ENCODE measurements at places on chromosomes 2 and 18.
A peak's percentile ranks its signal among the peaks of the same experiment; 100 is the strongest.

- no peak for DNase-seq
Measured at GRCh38 chr2:185919155-185919554, 180.6 kb downstream of the FSIP2 start.

GRCh38 chr2:198004921-198005829 is 200.8 kb downstream of the PLCL1 start:
- DNase-seq: no peak

DNA sequence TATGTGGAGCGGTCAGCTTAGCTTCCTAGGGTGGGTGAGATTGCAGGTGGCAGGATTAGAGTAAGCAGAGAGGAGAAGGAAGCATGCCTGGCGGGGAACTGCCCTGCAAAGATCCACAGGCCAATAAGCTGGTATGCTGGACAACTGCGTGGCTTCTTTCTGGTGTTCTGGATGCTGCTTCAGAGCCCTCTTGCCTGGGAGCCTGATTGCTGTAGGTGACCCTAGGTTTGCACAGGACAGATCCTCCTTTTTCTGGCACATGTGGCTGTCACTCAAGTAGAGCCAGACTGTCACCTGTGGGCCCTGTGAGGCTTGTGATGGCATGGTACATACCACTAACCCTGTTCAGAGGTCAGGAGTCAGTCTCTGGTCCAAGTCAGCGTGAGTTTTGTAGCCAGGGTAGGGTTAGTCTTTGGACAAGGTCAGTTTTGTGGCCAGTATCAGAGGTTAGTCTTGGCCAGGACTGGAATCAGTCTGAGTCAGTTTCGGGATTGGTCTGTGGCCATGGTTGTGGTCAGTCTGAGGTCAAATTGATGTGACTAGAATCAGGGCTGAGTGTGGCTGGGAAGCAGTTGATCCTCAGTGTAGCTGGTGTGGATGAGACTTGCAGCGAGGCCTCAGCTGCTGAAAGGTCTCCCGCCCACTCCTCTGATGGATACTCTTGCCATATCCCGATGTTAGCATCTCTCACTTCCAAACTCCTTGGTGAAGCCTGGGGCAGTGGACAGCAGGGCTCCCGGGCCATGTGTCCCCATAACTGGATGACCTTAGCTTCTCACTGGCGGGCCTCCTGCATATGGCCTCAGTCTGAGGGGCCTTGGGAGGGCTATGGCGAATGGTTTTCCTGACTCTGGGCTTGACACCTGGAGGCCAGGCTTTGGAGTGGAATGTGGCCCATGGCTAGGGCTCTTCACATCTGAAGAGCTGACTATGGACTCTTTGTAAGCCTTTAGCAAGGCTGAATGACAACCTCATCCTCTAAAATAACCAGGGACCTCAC is 260.5 kb downstream of the DYSF start:
- DNase-seq: no peak

- DNase-seq: no peak
Measured at GRCh38 chr2:217938036-217938435, 64.8 kb downstream of the TNS1 start.

DNA sequence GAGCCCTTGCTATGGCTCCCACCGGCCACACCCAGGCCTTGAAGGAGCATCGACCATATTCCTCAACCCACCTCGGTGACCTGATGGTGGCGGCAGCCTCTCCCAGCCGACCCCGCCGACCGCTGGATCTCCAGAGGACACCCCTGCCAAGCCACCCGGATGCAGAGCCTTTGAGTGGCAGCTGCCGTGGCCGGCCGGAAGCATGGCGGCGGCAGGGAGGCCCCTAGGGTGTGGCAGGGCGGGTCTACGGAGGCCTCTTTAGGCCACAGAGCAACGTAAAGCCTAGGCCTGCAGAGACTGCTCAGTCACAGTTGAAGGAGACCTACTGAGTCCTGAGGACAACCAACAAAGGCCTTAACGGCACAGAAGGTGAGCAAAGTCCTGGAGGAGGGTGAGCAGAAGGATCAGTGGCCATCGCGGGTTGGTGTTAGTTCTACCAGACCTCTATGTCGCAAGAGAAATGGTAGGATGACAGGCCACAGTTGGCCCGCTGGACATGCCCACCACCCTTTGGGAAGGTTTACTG is 50.4 kb upstream of the TMEM247 start:
- DNase-seq: no peak

DNA sequence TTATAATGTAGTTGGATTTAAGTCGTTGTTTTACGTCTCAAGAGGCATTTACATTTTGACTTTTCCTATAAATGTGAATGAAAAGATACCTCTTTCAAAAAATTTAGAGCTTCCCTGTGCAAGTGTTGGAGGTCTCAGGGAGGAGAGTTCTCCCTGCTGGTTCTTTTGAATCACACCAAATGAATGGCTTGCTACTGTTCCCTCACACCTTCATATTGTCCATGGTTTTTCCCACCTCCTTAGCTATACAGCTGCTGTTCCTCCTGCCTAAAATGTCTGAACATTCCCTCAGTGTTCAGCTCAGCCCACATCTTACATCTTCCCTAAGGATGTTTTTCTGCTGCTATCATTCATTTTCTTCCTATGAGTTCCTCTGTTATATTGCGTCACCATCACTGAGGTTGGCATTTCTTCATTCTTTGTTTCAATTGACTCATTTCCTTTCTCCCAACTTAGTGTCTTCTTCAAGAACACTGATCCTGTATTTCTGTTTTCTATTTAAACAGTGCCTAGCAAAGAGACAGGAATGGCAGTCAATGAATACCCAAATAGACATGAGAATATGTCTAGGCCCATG is 46.0 kb downstream of the COX7A2L start:
- peak; percentile 79 for DNase-seq

- peak; percentile 53 for DNase-seq
Measured at GRCh38 chr18:48663931-48664847, 125.4 kb downstream of the CTIF start.

DNA sequence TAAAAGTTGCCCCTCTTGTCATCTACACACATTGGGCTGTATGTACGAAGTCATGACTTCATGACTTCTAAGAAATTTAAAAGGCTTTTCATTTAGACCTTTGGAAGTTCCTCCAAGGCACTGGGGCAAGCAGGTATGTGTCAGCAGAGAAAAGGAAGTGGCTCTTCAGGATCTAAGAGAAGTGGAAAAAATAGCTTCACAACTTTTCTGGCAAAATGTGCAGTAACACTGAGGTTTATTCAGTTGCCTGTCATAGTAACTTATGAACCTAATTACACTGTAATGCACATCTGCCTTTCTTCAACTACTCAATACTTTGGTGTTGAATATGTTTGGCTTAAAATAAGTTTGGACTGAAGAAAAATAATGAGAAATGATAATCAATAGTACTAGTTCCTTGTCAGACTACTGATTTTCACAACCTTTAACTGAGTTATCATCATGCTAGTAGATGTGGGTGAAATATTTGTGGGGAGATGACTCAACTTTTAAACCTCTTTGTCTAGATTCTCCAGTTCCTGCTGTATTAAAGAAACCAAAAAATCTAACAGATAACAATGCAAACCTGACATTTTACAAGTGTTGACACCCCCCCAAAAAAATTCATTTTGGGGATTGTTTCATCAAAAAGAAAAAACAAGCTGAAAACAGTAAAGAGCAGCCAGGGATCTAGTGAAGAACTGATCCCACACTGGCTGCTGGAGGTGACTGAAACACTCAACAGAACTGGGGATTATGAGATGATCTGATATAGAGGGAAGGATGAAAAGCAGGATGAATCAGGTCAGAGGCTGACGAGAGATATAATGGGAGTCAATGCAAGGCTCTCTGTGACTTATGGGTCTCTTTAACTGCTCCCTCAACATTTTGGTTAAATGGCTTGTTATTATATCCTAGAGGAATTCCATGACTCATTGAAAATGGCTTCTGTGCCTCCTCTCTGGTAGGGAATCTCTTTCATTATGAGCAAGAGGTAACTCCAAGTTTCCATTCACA is 84.6 kb downstream of the COLEC12 start:
- no peak for DNase-seq

DNA sequence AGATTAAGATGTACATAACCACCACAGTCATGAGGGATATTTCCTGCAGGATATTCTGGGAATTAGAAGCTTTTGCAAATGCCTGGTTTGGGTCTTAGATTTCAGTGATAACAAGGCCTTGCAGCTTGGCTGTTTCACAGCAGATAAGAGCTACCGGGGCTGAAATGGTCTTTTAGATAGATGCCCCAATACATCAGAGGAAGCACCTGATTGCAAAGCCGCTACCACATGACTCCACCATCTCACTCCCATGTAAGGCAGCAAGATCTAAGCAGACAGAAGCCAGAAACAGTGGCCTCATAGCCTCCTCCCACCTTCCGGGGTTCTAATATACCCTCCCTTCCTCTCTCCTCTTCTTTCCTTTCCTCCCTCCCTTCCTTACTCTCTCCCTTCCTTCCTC is 31.1 kb upstream of the EPG5 start:
- no peak for DNase-seq

DNA sequence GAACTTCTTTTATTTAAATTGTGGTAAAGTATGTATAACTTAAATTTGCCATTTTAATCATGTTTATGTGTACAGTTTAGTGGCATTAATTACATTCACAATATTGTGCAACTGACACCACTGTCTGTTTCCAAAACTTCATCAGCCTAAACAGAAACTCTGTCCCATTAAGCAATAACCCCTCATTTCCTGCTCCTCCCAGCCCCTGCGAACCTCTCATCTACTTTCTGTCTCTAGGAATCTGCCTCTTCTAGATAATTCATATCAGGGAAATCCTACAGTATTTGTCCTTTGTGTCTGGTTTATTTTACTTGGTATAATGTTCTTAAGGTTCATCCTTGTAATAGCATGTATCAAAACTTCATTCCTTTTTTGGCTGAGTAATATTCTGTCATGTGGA is 75.1 kb downstream of the BOLA3 start:
- peak; percentile 82 for DNase-seq

DNA sequence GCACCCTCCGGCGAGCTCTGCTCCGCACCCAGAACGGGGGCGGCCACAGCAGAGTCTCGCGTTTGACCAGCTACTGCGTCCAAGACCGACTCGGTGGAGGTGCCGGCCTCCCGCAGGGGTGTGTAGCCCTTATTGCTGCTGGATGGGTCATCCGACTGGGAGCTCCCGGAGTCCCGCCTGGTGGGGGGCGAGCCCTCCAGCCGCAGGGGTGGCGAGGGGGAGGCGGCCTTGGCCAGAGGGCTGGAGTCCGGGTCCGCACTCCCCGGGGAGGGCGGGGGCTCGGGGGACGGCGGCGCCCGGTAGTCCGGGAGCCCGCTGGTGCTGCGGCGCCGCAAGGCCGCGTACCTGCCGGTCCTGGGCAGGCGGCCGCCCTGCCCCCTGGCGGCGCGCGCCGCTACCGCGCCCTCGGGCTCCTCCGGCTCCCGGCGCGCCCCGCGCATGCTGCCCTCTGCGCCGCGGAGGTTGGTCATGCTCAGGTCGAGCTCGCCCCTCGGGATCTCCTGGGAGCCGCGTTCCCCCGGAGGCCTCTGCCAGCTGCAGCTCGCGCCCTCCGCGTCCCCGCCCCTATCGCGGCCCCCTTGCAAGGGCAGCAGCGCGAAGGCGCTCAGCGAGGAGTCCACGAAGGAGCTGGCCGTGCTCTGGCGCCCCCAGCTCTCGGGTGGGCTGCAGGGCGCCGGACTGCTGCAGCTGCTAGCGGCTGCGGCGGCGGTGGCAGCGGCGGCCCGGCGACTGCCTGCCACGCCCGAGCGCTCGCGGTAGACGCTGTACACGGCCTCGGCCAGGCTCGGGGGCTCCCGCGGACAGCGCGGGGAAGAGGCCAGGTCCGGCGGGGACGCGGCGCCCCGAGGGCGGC is 4.8 kb downstream of the TMEM200C start:
- DNase-seq: no peak

- no peak for DNase-seq
Measured at GRCh38 chr2:2845267-2845666, 514.2 kb upstream of the MYT1L start.

DNA sequence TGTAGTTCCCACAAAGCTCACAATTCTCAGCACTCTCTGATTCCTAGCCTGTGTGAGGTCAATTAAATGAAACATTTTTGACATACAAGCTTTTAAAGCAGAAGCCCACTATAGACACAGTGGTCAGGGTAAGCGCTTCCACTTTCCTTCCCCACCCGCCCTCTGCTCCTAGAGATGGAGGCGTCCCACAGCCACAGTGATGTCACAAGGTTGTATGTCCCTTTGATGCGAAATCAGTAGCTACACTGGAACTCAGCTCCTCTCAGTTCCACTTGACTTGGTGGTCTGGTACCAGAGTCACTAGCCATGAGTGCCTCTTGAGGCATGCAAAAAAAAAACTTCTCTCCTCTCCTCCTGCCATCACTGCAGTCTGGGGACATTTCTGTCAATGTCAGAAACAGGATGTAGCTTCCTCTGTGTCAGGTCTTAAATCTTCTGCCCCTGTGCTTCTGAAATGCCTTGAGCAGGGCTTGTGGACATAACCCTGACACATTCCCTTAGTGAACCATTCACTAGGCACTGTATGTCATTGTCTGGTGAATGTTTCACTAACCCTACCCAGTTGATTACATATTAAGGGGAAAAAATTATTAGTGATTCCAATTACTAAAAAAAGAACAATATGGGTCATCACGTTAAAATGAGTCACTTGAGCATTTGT is 7.8 kb downstream of the SULT1C4 start:
- no peak for DNase-seq

GRCh38 chr2:229511524-229511923 is 202.8 kb downstream of the DNER start:
- DNase-seq: no peak

DNA sequence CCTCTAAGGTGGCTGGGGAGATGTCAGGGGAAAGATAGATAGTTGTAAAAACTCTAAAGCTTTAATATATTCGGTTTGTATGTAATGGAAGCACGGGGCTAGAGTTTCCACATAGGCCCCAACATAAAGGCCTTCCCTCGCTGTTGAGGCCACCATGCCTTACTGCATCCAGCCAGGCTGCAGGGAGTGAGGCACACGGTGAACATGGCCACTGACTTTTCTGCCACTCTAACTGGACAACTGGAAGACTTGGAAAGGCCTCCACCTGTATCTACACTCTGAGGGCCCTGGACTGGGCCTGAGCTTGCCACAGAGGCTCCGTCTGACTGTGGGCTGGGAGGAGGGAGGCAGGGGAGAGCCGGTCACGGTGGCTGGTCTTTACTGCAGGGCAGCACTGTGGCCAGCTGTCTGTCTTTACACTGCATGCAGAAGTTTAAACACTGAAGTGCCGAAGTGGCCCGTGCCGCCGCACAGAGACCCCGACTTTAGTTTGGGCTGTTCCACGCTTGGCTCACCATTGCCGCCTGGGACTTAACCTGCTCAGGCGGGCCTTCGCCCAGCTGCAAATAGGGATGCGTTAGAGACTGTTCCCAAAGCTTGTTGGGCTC is 66.7 kb downstream of the EMILIN2 start:
- no peak for DNase-seq

GRCh38 chr2:134308474-134309385 is 54.9 kb downstream of the MGAT5 start:
- DNase-seq: no peak

GRCh38 chr2:100640431-100641124 is 77.8 kb downstream of the PDCL3 start:
- peak; percentile 13 for DNase-seq

GRCh38 chr2:33267756-33268155 is 208.7 kb upstream of the RASGRP3 start:
- DNase-seq: no peak

- no peak for DNase-seq
Measured at GRCh38 chr2:218221000-218221399, 4.0 kb downstream of the ARPC2 start.

- no peak for DNase-seq
Measured at GRCh38 chr2:42050703-42051542, 3.1 kb downstream of the PKDCC start.

Data from NB4 (cell line).